ENCODE measurements at places on chromosomes 6 and 20.

DNA sequence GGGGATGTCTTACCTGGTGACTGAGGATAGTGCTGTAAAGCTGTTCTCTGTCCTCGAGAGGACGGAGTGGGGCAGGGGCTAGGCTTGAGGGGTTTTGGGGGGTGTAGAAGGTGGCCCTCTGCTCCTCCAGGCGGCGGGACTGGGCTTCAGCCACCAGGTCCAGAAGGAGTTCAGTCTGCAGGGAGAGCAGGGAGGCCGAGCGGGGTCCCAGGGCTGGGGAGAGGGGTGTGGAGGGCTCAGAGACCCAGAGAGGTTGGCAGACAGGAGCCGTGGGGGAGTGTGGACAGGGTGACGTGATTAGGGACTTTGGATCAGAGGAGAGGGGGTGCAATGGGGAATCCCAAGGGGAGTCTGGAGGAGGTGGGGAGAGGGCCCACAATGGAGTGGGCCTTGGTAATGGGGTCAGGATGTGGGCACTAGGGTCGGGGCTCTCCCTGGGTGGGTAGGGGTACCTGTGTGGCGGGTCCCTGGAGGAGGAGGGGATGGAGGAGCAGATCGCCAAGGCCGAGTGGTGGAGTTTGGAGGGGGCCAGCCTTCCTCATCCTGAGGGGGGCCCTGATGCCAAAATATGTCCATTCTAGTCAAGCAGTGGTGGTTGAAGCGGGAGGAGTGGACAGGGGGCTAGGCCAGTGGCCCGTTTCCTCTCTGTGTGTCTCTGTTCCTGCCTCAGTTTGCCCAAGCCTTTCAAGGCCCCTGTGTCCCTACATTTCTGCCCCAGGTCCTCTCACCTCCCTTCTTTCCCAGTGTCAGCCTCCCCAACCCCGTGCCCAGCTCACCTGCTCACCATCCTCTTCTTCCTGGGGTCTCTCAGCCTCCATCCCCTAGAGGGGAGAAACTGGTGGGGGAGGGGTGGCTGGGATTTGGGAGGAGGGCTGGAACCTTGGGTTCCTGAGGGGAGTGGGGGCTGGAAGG, 491 bp downstream of the GPSM3 start:
- DNase-seq, result peak; percentile 62

DNA sequence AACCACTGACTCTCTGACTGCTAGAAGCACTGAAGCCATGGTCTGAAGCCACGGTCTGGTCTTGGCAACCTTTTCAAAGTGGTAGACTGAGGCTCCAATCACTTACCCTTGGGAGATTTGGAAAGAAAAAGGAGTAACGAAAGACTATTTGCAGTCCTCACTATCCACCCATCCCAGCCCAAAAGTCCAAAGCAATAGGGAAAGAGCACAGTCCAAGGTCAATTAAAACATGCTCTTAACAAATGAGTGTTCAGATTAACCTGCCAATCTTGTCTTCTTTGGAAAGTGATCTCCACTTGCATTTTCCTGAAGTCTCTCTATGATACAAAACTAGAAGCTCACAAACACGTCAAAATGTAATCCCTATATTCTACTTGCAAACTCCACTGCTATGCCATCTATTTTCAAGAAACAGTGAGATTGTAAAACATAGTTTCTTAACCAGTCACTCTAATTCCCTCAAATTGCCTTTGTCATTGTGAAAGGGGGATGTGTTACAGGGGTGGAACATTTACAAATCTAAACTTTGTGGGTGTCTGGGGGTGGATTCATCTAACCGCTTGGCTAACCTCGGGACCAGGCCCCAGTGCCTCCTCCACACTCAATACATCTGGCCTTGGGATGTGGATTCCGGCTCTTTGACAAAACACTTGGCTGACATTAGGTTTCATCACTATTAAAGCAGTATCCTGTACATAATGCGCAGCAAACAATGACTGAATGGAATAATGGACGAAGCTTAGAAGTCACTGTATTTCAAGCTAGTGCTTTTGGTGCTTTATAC, 56.4 kb downstream of the B4GALT5 start:
- DNase-seq, result no peak

DNA sequence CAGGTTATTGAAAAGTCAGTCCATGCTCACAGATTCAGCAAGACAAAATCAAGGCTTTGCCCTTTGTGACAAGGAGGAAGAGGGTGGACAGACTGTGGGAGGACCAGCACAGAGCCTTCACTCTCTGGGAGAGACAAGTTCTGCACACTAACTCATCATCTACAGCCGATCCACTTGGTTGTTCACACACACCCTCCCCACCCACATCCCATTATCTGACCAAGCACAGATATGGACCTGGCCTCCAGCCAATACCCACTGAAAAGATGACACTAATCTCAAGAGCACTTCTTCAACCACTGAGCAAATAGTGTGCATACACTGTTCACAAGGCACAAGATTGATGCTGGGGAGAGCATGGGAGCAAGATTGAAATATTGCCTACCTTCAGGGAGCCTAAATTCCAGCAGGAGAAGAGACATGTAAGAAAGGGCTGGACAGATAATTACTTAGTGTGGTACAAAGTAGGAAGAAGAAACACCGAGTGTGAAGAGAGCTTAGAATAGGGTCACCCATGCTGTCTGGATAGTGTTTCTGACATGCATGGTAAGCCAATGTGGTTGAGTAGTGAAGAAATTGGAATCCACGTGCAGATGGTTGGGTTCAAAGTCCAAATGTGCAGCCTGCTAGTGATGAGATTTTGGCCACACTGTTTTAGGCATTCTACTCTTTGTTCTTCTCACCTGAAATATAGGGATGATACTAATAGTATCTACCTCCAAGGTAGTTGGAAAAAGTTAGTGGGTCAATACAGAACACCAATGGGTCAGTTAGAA, 21.7 kb upstream of the IL17A start:
- DNase-seq, result no peak

DNA sequence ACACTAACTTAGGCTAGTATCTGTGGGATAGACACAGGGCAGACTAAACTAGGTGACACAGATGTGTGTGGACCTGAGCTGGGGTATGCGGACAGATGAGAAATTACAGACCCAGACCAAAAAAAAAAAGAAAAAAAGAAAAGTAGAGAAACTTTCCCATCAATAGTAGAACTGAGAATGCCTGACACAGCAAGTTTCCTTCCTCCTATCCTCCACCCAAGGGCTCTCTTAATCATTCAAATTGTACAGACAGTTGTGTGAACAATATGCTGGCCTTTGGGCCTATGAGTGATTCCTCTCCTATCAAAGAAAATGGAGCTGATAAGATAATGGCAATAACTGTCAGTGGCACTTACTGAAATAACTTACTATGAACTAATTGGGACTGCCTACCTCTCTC, 226.7 kb upstream of the PRDM1 start:
- no peak for DNase-seq

DNA sequence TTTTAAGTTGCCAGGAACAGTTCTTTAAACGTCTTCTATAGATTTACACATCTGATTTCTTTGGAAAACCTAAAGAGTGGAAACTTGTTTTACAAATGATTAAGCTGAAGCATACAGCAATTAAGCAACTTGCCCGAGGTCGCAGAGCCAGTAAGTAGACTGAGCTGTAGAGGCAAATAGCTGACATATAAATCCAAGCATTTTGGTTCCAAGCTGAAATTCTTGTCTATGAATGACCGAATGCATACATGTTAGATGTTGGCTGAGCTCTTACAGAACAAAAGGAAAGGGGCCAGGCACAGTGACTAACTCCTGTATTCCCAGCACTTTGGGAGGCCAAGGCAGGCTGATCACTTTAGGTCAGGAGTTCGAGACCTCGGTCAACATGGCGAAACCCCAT, 101.8 kb upstream of the SGK1 start:
- DNase-seq, result no peak

GRCh38 chr20:17843246-17844132, 125.1 kb downstream of the SNX5 start:
- no peak for DNase-seq

DNA sequence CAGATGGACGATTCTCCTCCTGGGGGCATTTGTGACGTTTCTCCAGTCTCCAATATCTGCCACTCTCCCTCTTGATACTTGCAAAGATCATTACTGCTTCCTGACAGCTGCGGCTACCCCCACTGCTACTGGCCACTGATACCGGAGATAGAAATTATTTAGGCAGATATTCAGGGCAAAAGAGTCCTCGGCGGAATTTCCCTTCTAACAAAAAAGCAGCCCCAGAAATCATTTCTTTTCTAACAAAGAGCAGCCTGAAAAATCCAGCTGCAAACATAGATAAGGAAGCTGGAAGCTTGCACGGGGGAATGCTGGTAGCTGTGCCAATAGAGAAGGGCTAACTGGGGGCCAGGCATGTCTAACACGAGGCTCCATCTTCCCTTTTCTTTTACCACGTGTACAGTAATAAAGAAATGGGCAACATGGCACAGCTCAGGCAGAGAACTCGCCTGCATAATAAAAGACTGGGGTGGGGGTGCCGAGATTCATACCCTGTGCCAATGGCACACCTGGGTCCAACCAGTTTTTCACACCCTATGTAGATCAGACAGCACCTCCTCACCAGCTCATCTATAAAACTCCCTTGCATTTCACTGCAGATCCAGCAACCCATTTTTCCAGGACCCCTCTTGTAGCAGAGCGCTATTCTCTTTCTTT, 6.1 kb downstream of the TP53RK start:
- no peak for DNase-seq

DNA sequence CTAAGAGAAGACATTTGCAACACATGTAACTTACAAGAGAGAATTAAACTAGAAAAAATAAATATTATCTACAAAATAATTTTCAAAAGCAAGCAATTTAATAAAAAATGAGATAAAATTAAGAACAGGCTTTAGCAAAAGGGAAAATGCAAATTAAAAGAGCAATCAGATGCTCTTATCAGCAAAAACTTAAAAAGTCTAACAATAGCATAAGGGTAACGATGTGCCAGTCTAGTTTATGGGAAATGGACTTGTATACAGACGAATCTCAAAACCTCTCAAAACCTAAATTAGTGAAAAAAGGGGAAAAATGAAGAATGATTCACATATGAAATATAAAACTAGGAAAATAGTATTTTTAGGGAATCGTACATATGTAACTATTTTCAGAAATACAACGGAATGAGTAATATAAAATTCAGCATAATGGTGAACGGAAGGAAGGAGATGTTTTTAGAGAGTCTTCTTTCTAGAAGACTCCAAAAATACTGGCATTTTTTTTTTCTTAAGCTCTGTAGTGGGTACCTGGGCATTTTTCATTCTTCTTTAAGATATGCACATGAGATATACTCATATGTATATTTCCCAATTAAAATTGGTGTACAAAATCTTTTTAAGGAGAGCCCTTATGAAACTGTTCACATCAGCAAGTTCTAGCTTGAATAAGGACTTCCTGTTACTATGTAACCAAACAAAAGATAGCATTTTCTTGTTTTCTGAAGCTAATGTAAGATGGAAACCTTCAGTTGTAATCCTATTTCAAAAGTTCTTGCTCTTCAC, 927 bp upstream of the MANEA start:
- DNase-seq, result no peak

DNA sequence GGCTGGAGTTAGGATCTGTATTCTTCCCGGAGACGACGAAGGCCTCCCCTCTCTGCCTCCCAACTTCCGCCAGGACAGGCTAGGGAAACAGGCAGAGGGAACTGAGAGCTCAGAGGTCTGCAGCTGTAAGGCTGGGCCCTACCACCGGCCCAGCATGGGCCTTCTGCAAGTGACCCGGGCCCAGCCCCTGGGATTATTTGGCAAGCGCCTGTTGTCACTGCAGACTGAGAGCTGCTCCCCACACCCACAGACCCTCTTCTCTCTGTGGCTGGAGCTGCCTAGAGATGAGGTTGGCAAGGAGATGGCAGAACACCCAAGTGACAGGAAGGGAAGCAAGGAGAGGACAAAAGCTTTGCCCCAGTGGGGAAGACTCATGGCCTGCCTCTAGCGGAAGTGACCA, 212.6 kb downstream of the ZDHHC14 start:
- DNase-seq, result no peak

DNA sequence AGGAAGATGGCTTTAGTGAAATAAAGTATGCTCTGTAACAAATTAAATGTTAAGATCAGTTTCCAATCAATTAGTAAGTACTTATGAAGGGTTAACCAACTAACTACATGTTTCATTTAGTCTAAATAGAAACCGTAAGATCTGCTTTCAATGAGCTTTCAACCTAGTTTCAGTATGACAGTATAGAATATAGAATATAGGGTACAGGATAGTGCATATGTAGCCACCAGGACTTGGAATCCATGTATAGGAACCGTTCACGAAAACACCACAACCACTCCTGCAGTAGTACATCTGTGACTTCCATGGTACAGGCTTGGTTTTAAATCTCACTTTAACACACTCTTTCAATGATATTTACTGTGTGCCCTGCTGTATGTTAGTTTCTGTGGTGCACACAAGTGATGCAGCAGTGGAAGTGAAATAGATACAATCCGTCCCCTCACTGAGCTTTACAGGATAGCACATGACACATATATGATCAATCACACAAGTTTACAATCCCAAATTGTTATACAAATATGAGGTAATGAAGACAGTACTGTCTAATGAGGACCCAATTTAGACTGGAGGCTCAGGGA, 479.7 kb upstream of the MARCKS start:
- no peak for DNase-seq

GRCh38 chr6:17504005-17504404, 96.1 kb upstream of the FAM8A1 start:
- no peak for DNase-seq

DNA sequence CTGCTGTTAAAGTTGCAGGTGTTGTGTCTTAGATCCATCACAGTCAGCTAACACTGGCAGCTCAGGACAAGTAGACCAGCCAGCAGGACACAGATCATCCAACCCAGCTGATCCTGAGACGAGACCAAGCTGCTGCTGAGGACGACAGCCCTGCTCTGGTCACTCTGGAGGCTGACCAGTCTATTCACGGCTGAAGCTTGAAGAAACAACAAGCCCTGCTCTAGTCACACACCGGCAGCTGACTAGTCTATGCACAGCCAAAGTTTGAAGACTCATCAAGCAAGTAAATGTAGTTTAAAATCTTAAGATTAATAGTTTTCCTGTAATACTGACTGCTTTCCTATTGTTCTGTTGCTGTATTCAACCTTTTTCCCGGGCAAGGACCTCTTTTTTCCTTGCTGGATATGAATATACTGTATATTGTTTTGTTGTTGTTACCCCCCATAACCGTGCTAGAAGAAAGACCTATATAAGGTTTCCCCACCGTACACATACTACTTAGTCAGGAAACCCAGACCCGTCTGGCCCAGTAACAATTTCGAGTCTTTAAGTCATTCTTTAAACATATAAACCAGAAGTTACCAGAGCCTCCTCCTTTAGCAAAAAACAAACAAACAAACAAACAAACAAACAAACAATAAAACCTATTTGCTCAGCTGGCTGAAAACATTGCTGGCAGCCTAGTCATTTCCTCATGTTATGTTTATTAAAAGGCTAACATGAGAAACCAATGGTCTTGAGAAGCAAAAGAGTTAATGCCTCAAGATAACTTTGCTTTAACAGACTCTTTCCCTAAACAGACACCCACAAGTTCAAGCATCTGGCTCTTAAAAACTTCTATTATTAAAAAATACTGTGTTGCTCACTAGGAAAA, 16.7 kb upstream of the GSTA3 start:
- DNase-seq, result no peak

Data from CD4-positive, alpha-beta T cell (primary cell).